ENCODE measurements at places on chromosomes 3 and 15. TPM values are rescaled to one million over a fixed set of nuclear protein-coding genes. Genes with fewer than 3 reads are reported as not detected.

- H3K36me3 ChIP-seq = no peaks in the 10 kb centered on the region
- no peak overlapping the region for H3K27ac ChIP-seq
- DNase-seq = no peak
- H3K27me3 ChIP-seq = no peaks in the 10 kb centered on the region
- no peaks in the 10 kb centered on the region for H3K4me1 ChIP-seq
- H3K4me3 ChIP-seq = no peak overlapping the region
Observed at GRCh38 chr3:154089421-154090420, 31.5 kb upstream of the ARHGEF26 start.

DNA sequence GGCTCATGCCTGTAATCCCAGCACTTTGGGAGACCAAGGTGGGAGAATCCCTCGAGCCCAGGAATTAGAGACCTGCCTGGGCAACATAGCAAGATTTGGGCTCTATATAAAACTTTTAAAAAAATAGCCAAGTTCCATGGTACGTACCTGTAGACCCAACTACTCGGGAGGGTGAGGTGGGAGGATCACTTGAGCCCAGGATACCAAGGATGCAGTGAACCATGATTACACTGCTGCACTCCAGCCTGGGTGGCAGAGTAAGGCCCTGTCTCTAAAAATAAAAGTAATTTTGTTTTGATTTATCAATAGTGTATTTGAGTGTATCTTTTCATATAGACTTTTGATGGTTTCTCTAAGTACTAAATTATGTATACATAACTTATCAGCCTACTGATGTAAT lies 63.1 kb downstream of the LSM3 start:
- H3K36me3 ChIP-seq = no peaks in the 10 kb centered on the region
- H3K4me3 ChIP-seq = no peak overlapping the region
- H3K4me1 ChIP-seq = no peaks in the 10 kb centered on the region
- DNase-seq = no peak
- no peaks in the 10 kb centered on the region for H3K27me3 ChIP-seq
- H3K27ac ChIP-seq = no peak overlapping the region

DNA sequence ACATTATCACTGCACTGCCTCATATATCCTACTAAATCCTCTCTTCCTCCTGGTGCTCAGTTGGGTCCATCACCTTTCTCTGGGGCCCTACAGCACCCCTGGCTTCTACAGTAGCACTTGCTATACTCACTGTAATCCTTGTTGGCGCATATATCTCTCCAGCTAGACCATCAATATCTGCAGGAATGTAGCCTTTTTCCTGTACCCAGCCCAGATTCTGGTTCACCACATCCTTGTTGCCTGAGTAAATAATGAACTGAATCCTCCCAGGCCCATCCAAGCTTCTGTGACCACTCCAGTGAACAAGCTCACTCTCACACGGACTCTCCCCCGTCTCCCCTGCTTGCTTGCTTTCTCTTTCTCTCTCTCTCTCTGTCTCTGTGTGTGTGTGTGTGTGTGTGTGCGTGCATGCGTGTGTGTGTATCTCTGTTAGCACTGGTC lies 62.5 kb upstream of the LIPC start:
- H3K4me1 ChIP-seq = no peaks in the 10 kb centered on the region
- H3K4me3 ChIP-seq = no peak overlapping the region
- no peaks in the 10 kb centered on the region for H3K36me3 ChIP-seq
- no peaks in the 10 kb centered on the region for H3K27me3 ChIP-seq
- DNase-seq = no peak
- no peak overlapping the region for H3K27ac ChIP-seq

GRCh38 chr3:174891524-174892203 lies 32.5 kb downstream of the NAALADL2 start:
- no peaks in the 10 kb centered on the region for H3K27me3 ChIP-seq
- H3K27ac ChIP-seq = no peak overlapping the region
- no peak for DNase-seq
- H3K4me1 ChIP-seq = no peaks in the 10 kb centered on the region
- no peak overlapping the region for H3K4me3 ChIP-seq

- H3K36me3 ChIP-seq = no peaks in the 10 kb centered on the region
- no peaks in the 10 kb centered on the region for H3K27me3 ChIP-seq
- DNase-seq = no peak
- no peak overlapping the region for H3K4me3 ChIP-seq
Observed at GRCh38 chr15:76553102-76553501, 216.5 kb downstream of the ISL2 start.

DNA sequence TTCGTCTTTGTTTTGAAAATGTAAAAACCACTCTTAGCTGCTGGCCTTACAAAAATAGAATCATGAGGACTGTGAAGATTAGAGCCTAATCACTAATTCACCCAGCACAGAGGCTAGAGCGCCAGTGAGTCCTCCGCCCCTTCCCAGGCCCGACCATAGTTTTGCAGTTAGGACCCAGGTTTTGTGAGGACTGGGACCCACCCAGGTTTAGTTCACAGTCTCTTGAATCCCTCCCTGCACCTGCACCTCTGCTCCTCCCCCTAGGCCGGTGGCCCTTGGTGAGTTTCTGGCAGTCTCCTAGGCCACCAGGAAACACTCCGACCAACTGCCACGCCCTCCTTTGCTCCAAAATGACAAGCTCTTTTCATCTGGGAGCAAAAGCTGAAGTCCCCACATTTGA lies 136.0 kb upstream of the CCDC54 start:
- peak overlapping the region; percentile 62 for H3K4me3 ChIP-seq
- no peaks in the 10 kb centered on the region for H3K4me1 ChIP-seq
- H3K27me3 ChIP-seq = no peaks in the 10 kb centered on the region
- DNase-seq = no peak

- peaks cover 7% of the 10 kb centered on the region for H3K4me1 ChIP-seq
- peak overlapping the region; percentile 27 for H3K27ac ChIP-seq
- no peak for DNase-seq
- H3K36me3 ChIP-seq = no peaks in the 10 kb centered on the region
- no peak overlapping the region for H3K4me3 ChIP-seq
- H3K27me3 ChIP-seq = no peaks in the 10 kb centered on the region
Observed at GRCh38 chr3:143538577-143538981, 309.7 kb downstream of the SLC9A9 start.

DNA sequence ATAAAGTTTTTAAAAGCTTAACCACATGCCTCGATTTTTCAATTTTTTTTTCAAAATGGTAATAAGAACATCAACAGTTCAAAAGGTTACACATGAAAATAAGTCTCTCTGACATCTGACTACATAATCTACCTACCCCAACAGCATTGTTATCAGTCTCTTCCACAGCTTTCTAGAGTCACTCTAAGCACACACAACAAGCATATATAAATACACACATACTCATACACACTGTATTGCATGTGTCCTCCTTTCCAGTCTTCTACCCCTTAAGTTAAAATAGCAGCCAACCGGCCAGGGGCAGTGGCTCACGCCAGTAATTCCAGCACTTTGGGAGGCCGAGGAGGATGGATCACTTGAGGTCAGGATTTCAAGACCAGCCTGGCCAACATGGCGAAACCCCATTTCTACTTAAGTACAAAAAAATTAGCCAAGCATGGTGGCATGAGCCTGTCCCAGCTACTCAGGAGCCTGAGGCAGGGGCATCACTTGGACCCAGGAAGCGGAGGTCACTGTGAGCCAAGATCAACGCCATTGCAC lies 12.2 kb downstream of the TBL1XR1 start:
- H3K27ac ChIP-seq = no peak overlapping the region
- H3K36me3 ChIP-seq = no peaks in the 10 kb centered on the region
- H3K4me3 ChIP-seq = no peak overlapping the region
- peaks cover 8% of the 10 kb centered on the region for H3K4me1 ChIP-seq
- no peak for DNase-seq

DNA sequence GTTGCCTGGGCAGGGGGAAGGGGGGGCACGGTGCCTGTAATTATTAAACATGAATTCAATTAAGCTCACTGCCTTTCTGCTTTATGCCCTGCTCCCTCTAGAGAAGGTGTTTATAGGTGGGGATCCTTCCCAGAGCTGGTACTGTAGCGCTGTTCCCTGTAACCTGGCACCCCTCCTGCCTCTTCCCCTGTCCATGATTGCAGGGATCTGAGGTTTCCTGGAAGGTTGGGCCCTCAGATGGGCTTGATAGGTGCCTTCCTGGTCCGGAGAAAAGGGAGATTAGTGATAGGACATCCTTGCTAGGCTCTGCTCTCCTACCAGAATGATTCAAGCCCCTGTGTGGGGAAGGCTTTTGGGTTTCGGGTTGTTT lies 2.1 kb upstream of the FAM131A start:
- H3K27me3 ChIP-seq = no peaks in the 10 kb centered on the region
- no peaks in the 10 kb centered on the region for H3K36me3 ChIP-seq
- no peak for DNase-seq
- peaks cover 10% of the 10 kb centered on the region for H3K4me1 ChIP-seq

GRCh38 chr3:73021301-73021835 lies 24.8 kb downstream of the PPP4R2 start:
- peaks cover 5% of the 10 kb centered on the region for H3K4me1 ChIP-seq
- H3K27ac ChIP-seq = no peak overlapping the region
- H3K36me3 ChIP-seq = no peaks in the 10 kb centered on the region
- H3K27me3 ChIP-seq = no peaks in the 10 kb centered on the region
- H3K4me3 ChIP-seq = no peak overlapping the region

The DISP2 gene
- 0.85 TPM for total RNA-seq

DNA sequence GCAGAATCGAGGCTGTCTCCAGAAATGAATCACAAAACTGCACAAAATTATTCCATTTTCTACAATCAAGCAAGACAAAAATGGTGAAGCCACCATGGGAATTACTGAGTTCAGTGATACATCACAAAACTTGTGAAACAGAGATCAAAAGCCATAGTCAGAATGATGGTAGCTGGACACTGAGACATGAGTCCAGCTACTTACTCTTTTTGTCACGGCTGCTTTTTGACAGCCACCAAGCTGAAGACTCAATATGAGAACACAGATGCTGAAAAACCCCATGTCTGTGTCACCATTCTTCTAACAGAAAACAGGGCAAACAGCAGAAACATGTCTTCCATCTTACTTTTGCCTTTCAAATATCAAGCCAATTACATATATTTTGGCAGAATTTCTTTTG lies 237.6 kb downstream of the LPP start:
- H3K27ac ChIP-seq = no peak overlapping the region
- H3K4me1 ChIP-seq = peaks cover under 1% of the 10 kb centered on the region
- DNase-seq = no peak
- H3K27me3 ChIP-seq = no peaks in the 10 kb centered on the region
- H3K36me3 ChIP-seq = no peaks in the 10 kb centered on the region

DNA sequence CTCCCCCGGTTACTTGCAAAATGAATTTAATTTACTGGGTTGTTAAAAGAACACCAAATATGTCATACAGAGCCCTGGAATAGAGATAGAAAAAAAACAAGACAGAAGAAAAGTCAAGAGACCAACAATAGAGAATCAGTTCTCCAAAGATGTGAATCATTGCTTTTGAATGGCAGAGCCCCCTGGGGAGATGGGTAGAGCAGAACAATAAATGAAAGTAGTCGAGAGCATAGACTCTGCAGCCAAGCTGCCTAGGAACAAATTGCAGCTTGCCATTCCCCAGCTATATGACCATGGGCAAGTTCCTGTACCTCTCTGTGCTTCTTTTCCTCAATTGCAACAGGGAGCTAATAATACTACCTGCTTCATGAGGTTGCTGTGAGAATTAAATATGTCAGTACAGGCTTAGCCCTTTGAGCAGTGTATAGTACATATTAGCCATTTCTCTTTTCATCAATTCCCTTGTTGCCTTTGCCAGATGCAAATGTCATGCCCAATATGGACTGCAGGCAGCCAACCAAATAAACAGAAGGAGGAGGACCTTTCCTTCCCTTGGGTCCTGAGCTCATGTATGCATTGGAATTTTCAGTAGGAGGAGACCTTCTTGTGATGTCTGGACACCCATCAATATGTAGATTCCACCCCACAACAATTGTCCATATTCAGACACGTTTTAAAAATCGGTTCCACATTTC lies 25.0 kb upstream of the BFSP2 start:
- no peak for DNase-seq
- no peaks in the 10 kb centered on the region for H3K27me3 ChIP-seq
- H3K27ac ChIP-seq = no peak overlapping the region
- H3K36me3 ChIP-seq = no peaks in the 10 kb centered on the region
- H3K4me3 ChIP-seq = no peak overlapping the region

The IMPG2 gene
- total RNA-seq = under 0.01 TPM

DNA sequence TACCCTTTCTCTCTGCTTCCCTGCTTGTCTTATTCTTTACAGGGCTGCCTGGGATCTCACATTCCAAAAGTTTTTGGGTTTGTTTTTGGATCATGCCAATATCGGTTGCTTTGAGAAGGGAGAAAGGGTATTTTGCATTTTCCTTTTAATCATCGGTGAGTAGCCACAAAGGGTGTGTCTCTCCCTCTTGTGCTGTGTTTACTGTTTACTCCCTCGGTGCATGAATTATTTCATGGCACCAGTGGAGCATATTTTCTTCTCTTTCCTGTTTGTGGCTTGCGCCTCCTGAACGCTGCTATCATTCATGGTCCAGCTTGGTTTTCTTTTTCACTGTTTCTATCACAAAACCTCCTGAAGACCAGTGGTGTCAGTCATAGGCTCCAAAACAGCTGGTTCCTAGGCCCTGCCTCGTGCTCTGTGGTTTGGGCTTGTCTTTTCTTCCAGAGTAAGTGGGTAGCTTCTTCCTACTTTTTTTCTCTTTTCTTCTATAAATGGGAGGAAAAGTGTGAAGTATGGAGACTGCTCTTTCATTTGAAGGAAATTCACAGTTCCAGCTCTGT lies 54.9 kb downstream of the IGF1R start:
- H3K4me1 ChIP-seq = peaks cover 4% of the 10 kb centered on the region
- no peak for DNase-seq
- H3K4me3 ChIP-seq = no peak overlapping the region

- H3K36me3 ChIP-seq = no peaks in the 10 kb centered on the region
- no peaks in the 10 kb centered on the region for H3K4me1 ChIP-seq
- peak; percentile 24 for DNase-seq
- no peak overlapping the region for H3K4me3 ChIP-seq
- H3K27ac ChIP-seq = no peak overlapping the region
Observed at GRCh38 chr15:94582368-94582767, 351.0 kb downstream of the MCTP2 start.

DNA sequence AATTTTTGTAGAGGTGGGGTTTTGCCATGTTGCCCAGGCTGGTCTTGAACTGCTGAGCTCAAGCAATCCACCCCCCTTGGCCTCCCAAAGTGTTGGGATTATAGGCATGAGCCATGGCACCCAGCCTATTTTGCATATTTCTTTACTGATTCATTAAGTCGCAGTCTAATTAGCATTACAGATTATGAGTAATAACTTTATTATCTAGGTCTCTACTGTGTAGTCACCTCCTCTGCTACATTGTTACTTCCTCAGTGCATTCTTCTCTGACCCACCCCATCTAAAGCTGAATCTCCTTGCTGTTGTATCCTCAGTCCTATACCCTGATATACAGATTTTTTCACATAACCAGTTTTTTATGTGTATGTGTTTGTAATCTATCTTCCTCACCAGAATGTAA lies 61.7 kb downstream of the TFDP2 start:
- no peak overlapping the region for H3K4me3 ChIP-seq
- no peaks in the 10 kb centered on the region for H3K27me3 ChIP-seq
- H3K27ac ChIP-seq = no peak overlapping the region

DNA sequence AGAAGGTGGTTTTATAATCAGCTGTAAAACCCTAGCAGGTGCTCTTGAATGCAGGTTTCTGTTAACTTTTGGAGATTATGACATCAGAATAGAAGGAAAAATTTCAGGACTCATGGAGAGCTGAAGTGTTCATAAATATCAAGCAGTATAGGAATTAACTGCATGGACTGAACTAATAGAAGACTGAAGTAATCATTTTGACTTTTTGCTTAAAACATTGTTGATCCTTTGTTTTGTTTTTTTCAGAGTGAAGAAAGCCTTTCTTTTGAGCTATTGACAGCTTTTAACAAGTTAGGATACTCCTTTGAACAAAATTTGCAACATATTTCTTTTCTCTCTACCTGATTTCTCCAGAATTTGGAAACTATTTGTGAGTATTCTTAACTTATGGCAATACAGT lies 70.6 kb upstream of the DAZL start:
- no peak overlapping the region for H3K27ac ChIP-seq
- H3K27me3 ChIP-seq = no peaks in the 10 kb centered on the region
- no peaks in the 10 kb centered on the region for H3K36me3 ChIP-seq
- no peak for DNase-seq
- no peaks in the 10 kb centered on the region for H3K4me1 ChIP-seq

All from uterus (tissue), 4 donors.